Effector CD4-positive, alpha-beta T cell (primary cell): ENCODE measurements at places on chromosomes 7 and 10.

DNA sequence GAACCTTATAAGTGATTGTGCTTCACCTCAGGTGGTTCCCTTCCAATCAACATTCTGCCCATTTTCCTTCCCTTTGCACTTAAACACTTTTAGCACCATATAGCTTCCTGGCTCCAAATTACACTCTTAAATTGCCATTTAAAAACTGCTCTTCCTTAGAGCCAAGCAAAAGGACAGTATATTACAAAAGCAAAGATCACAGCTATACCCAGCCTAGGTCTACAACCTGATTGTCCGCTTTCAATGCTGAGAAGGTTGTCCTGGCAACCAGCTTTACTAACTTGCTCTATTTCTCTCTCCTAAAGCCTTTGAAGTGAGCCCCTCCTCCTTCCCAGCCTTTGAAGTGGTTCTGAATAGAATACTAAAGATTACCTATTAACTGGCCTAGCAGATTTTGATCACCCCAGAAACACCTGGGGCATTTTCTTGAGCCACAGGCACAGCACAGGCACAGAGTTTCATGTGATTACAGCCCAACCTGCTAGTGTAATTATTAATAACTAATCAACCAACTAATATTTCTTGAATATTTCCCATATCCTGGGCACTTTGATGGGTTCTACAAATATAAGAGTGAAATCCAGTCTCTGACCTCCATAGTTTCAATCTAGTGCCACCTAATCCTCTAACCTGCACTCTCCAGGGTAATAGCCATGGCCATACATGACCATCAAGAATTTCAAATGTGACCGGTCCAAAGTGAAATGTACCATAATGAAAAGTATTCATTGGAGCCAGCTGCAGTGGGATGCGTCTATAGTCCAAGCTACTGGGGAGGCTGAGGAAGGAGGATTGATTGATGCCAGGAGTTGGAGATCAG lies 63.6 kb upstream of the TRIM24 start:
- DNase-seq, result no peak

- no peak for DNase-seq
Measured at GRCh38 chr7:66344166-66344565, 139.0 kb downstream of the TPST1 start.

GRCh38 chr7:158952776-158953175 lies 96.4 kb downstream of the DYNC2I1 start:
- no peak for DNase-seq

GRCh38 chr7:21364801-21365271 lies 63.0 kb upstream of the SP4 start:
- no peak for DNase-seq

DNA sequence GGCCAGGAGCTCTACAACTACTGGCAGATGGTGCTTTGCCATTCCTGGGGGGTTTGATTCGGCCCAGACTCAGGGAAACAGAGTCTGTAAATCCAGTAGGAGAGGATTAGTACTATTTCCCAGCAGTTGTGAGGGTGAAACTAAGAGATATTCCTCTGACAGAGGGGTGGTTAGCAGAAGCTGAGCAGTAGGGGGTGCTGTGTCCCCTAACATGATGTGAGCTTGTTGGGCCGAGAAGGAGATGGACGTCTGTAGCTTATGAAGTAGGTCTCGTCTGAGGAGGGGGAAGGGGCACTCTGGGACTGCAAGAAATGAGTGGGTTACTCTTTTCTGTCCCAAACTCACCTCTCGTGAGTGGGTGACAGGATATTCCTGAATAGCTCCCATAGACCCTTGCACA lies 179.2 kb upstream of the MBL2 start:
- no peak for DNase-seq

DNA sequence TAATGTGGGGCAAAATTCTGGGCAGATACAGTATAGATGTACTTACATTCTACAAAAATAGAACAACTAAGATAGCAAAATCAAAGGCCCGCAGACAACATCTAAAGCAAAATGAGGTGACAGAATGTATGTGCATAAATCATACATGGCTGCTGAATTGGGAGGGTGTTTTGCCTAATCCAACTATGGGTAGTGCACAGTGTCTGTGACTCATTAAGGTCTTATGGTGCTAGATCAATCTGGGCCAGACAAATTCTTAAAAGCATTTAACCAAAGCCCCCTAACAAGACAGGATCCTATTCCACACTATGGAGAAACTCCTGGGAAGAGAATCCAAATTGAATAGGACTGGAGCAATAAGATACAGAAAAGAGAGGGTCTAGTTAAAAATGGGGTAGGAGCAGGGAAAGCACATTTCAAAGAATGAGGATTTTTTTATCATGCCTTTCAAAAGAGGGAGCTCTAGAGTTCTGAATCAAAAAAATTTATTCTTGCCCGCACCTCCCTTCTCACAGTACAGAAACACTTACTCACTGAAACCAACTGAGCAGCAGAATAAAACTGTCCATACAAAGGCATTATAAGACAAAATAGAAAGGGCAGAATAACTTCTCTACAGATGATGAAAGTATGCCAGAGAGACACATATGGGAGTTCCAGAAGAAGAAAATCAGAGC lies 181.3 kb downstream of the RNLS start:
- DNase-seq, result no peak

DNA sequence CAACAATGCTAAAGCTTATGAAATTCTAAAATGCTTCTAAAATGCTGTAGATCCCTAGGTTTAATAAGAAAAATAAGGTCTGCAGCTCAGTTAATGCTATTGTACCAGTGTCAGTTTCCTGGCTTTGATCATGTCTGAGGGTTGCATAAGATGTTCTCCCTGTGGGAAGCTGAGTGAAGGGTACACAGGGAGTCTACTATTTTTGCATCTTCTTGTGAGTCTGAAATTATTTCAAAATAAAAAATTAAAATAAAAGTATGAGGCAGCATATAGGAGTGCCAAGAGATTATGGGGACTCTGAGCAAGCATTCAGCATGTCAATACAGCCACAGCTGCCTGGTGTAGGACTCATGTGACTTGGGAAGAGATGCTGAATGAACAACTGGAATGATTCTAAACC lies 14.7 kb downstream of the CHST15 start:
- no peak for DNase-seq

DNA sequence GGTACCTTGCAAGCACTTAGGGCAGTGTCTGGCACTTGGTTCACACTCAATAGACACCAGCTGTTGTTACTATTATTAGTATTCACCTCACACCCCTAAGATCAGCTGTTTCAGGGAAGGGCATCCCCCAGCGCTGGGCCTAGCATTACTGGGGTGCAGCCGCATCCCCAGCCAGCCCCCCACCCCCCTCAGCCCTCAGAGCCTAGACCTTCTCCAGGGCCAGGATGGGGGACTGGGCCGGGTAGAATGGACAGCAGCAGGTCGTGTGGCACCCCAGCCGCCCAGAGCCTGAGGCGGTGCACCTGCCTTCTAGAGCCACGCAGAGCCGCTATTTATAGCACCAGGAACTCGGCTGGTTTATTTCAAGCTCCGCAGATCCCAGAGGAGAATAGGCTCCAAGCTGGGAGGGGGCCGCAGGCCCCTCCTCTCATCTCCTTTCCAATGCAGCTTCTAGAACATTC lies 60.5 kb downstream of the GTF2IRD1 start:
- no peak for DNase-seq

DNA sequence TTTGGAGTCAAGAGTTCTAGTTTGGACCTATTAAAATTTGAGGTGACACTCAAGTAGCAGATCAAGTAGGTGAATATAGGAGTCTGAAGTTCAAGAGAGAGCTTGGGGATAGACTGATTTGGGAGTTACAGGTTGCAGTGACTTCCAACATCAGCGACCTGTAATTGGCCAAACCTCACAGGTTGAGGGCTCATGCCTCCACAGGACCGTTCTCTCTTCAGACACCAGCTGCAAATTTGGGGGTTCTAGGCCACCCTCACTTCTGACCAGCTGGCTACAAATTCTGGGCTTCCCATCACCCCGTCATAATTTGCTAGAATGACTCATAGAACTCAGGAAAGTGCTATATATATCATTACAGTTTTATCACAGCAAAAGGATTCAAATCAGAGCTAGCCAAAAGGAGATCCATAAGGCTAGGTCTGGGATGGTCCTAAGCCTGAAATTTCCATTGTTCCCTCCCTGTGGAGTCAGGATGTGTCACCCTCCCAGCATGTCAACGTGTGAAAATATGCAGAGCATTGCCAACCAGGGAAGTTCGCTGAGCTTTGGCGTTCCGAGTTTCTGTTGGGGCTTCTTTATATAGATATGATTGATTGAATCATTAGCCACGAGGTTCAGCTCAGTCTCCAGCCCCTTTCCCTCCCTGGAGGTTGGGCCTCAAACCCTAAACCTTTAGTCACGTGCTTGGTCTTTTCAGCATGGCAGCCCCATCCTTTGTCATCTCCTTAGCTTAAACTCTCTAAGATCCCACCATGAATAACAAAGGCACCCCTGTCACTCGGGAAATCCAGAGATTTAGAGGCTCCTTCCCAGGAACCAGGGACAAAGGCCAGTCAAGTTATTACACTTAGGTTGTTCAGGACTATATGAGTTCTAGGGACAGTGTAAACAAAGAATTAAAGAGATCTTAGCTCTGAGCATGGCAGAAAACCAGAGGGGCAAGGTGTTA lies 20.7 kb upstream of the ZNF212 start:
- no peak for DNase-seq

- no peak for DNase-seq
Measured at GRCh38 chr7:152661479-152661878, 14.5 kb downstream of the XRCC2 start.

DNA sequence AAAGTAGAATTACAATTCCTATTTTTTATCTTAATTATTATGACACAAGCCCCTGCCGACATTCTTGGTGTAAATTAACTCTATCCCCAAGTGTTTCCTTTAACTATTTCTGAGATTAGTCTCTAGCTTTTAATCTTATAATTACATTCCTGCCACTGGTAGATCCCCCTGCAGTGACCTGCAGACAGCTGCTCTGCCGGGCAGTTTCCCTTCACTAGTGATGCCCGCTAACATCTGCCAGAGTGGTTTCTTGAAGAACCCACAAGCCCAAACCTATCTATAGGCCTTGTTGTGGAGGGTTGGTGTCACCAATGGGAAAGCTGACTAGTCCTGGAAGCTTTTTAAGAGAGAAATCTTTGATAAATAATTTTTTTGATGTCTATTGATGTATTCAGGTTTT lies 50.0 kb downstream of the ADAM22 start:
- DNase-seq, result no peak

DNA sequence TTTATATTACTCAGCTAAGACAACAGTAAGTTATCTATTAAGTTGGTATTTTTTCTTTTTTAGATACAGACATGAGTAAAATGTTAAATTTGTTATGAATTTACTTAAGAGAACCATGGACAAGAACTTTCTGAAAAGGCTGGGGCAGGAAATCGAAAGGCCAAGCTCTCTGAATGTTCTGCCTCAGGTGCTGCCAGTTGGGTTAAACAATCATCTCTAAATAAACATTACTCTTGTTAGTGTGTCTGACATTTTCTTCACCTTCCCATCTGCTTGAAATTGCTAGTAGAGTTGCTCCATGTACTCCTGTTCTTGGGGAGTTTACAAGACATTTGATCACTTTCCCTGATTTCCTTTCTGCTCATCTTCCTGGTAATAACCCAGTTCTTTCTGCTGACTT lies 87.5 kb downstream of the ANKRD7 start:
- no peak for DNase-seq

DNA sequence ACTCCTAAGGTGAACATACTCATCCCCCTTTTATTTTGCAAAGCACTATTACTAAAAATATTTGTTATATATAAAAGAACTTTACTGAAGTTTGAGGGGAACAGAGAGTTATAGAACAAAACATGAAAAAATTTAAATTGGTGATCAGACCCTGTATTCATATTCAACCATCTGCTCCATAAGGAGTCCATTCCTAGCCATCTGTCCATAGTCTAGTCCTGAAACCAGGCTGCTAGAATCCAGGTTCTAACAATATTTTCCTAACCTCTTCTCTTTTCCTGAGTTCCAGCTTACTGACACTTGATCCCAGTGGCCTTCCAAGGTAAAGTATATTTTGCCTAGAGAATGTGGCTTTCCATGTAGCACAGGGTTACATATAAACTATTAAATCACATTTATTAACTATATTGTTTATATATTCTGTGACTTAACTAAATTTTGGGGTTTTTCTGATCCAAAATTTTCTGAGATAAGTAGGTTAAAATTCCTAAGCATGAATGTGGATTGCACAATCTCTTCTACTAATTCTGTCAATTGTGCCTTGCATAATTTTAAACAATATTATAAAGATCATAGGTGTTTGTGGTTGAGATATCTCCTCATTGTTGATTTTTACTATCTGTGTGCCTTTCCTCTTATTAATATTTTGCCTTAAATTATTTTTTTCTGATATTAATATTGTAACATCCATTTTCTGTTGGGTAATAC lies 137.6 kb upstream of the MAGI2 start:
- DNase-seq, result no peak

GRCh38 chr10:6539833-6540232 lies 40.2 kb downstream of the PRKCQ start:
- no peak for DNase-seq

DNA sequence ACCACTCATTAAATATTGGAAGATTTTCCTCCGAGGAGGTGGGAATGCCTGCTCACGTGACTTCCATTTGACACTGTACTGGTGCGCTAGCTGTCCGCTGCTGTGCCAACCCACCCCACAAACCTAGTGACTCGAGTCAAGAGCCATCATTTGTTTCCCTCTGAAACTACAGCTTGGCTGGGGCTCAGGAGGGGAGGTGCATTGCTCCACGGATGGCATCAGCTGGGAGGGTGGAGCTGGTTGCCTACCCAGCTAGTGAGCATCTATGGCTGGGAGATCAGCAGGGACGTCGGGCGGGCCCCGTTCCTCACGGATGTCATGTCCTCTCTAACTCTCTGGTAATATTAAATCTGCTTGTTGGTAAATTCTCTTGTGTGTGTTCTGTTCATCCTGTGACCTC lies 9.5 kb upstream of the FOXL3 start:
- DNase-seq, result no peak

DNA sequence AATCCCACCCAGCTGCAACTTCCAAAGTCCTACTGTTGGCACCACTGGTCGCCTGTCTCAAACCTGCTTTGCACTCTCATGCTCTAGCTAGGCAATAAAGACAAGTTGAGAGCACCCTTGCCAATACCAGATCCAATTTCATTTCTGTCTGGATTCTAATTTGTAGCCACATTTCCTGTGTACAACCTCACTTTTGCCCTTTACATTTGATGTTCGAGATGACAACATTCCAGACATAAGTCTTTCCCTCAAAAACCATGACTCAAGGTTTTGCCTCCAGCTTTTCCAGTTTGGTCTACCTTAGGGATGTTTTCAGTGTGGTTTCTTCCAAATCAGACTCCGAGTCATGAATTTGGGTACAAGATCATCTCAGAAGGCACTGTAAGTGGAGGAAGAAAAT lies 309.0 kb downstream of the GPAM start:
- DNase-seq, result no peak

DNA sequence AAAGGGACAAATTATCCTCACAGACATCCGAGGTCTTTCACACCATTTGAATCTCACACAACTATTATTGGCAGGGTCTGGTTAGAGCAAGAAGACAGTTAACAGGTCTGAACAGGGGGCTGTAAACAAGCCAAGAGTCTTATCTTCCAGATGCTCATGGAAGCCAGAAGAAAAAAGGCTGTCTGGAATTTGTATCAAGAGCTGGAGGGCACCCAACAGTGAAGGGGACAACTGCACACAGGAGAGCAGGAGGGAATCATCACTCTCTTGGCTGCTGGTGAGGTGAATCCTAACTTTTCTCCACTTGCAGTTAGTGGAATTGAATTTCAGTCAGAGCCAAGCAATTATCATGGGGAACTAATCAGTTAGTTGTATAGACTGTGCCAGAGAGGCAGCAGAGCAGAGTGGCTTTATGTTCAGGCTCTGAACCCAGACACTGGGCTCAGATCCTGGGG lies 880.2 kb upstream of the AUTS2 start:
- no peak for DNase-seq

- DNase-seq, result peak; percentile 1
Measured at GRCh38 chr10:132555648-132556575, 18.3 kb downstream of the INPP5A start.

- DNase-seq, result no peak
Measured at GRCh38 chr10:126499744-126500143, 111.5 kb upstream of the ADAM12 start.
